ENCODE measurements at places on chromosomes 7 and 10.
A peak's percentile ranks its signal among the peaks of the same experiment; 100 is the strongest.

DNA sequence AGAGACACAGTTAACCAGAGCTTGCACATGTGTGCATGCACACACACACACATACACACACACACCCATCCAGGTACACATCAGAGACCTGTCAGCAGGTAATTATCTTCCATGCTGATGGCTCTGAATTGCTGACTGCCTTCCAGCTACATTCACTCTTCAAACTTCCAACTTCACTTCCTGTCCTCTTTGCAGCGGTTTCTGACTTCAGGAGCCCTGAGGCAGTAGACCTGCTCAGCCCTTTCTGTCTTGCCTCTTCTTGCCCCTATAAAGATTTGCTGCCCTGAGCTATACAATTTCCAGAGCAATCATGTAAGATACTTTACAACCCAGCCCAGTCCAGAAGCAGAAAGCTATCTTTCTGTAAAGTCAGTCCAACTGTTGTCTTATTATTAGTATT is 310.2 kb downstream of the FGFR2 start:
- DNase-seq: no peak

DNA sequence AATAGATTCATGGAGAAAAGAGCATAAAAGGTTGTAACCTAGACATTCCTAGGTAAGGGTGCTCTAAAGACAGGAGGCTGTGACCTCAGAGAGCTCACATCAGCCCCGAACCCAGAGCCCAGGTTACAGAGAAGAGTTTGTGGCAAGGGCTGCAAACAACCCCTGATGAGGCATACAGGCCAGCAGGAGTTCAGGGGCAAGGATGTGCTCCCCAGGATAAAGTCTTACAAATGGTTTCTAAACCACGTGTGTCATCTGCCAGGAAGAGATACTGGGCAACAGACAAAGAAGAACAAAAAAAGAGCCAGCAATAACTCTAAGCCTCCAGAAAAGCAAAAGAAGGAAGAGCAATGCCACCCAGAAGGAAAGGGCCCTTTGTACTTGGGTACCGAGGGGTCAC is 27.7 kb downstream of the NCAPG2 start:
- no peak for DNase-seq

GRCh38 chr10:88932539-88933256 is 19.9 kb downstream of the ACTA2 start:
- peak; percentile 88 for DNase-seq

DNA sequence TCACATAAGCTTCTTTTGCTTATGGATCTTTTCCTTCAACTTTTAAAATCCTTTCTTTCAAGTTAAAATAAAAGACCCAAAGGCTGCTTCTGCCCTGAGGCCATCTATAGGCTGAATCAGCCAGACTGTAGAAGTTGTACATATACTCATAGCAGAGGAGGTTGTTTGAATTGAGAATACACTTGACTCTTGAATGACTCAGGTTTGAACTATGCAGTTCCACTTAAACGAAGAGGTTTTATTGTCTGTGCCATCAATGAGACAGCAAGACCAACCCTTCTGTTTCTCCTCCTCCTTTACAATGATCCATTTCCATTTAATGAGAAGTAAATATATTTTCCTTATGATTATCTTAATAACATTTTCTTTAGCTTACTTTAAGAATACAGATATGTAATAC is 5.8 kb downstream of the ZNF365 start:
- no peak for DNase-seq

- no peak for DNase-seq
These were observed 153.2 kb upstream of the SLC13A1 start for GRCh38 chr7:123352973-123353372.

DNA sequence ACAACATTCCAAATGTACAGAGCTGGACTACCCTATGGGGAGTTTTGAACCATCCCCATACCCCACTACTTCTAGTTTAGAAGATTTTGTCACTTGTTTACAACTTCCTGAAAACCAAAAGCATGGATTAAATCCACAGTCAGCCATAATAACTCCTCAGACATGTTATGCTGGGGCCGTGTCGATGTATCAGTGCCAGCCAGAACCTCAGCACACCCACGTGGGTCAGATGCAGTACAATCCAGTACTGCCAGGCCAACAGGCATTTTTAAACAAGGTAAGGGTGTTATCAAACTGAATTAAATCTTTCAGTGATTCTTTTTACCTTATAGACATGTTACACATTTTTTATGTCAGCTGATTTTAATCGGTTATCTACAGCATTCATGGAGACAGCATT is 41.5 kb downstream of the AHR start:
- no peak for DNase-seq

GRCh38 chr7:155763691-155764437 is 48.4 kb downstream of the SHH start:
- no peak for DNase-seq

- DNase-seq: peak; percentile 10
These were observed 161.3 kb downstream of the KLF6 start for GRCh38 chr10:3623746-3624145.

- DNase-seq: no peak
These were observed 315.0 kb downstream of the IPMK start for GRCh38 chr10:57952741-57953140.

- DNase-seq: no peak
These were observed 1.2 kb downstream of the AGAP3 start for GRCh38 chr7:151087245-151088018.

- DNase-seq: no peak
These were observed 7.2 kb downstream of the RNF133 start for GRCh38 chr7:122691569-122692235.

All from AG09319 (cell line).